ENCODE measurements at places on chromosomes 1 and 21.

GRCh38 chr1:50593515-50593914, 170.3 kb upstream of the DMRTA2 start:
- DNase-seq = no peak

DNA sequence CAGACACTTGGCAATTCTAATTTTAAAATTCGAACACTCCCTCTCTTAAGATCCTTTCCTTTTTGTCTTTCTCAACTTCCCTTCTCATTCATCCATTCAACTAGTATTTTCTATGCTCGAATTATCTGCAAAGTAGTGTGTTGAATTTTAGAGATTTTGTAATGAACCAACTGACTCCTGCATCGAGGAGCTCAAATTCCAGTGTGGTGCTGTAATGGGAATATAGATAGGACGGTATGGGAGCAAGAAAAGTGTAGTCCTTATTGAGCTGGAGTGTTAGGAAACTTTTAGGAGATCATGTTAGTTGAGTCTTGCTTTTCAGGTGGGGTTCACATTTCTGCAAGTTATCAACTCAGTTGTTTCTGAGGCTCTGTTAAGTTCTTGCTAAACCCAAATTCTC, 897.5 kb downstream of the TTLL7 start:
- no peak for DNase-seq

GRCh38 chr1:81349194-81349965, 451.4 kb upstream of the ADGRL2 start:
- no peak for DNase-seq

- DNase-seq = no peak
Observed at GRCh38 chr1:116356673-116357072, 16.4 kb upstream of the ATP1A1 start.

- DNase-seq = no peak
Observed at GRCh38 chr21:44049606-44050005, 37.5 kb downstream of the TRAPPC10 start.

DNA sequence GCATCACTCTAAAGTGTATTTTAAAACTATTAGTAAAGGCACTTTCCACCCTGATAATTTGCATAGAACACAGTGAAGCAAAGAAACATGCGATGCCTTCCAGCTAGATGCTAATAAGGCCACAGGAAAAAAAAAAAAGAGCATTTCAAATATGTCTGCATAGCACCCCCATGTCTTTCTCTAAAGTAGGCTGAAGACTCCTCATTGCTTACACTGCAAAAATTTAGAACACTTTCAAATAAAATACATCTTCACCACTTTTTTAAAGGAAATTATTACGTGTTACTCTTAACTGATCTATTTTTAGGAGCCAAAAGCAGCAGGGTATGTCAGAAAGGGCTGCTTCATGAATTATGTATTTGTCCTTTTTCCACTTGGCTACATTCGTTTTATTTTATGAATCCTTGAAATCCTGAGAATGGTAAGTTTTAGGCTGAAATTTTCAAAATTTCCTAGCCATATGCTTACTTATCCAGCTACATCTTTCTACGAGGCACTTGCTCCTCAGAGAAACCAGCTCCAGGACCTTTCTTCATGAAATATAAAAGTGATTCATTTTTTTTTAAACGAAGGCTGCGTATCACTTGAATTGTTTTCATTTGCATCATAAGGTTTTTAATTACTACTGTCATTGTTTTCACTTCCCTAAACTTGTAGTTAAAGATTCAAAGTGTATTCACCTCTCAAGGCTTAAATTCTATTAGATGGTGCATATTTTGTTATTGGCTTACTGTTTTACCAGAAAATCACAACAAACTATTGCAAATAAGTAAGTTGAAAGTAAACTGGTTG, 513.0 kb downstream of the PTPRC start:
- no peak for DNase-seq

DNA sequence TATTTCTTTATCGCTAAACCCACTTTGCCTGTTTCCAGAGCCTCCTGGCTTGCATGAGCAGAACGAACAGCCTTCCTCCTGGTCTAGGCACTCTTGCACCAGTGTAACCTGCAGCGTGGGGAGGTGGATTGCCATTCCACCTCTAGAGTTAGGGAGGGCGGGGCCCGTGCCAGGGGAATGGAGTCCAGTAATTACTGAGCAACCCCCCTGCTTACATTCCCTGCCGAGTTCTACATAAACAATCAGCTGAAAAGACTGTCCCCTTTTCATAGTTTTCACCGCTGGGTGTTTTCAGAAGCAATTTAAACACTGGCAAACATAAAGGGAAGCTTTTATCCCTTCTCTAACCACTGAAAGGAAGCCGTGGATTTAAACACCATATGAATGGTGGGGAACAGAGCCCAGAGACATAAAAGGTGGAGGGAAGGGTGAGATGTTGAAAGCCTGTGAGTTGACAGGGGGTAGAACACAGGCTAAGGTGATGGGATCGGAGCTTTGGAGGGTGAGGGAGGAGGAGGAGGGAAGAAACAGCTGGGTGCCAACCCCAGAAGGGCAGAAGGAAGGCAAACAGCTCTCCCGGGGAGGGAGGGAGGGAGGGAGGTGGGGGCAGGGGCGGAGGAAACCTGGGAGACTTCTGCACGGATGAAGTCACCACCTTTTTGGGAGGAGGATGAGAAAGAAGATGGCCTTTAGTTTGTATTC, 68.0 kb upstream of the WDR26 start:
- DNase-seq = no peak

GRCh38 chr1:179591592-179592580, at the start of gene TDRD5:
Gene TDRD5, plus strand, starts transcription at chr1:179591832. Its CDS starts 784 bp downstream, at chr1:179592616.
- DNase-seq = no peak

DNA sequence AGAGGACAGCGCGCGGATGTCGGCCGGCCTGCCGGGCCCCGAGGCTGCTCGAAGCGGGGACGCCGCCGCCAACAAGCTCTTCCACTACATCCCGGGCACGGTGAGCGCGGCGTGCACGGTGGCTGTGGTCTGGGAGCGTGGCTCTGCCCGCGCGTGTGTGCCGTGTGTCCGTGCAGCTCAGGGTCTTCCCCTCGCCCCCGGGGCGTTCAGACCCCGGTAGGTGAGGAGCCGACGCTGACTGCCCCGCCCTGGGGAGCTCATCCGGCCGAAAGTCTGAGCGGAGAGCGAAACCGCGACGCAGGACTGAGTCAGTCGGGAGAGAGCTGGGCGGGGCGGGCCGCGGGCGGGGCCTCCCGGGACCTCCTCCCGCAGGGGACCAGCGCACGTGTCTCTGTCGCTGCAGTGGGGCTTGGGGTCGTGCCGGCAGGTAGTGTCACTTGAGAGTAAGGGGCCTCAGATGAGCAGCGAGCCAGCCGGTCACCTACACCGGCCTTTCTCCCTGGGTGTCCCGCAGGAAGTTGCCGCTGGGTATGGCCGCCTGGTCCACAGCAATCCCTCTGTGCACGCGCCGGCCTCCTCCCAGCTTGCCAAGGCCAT, 520 bp downstream of the PLEKHN1 start:
- DNase-seq = peak; percentile 31

- DNase-seq = no peak
Observed at GRCh38 chr1:176539018-176539417, 76.0 kb downstream of the PAPPA2 start.

GRCh38 chr1:13607002-13607401, 23.4 kb downstream of the PDPN start:
- DNase-seq = no peak

DNA sequence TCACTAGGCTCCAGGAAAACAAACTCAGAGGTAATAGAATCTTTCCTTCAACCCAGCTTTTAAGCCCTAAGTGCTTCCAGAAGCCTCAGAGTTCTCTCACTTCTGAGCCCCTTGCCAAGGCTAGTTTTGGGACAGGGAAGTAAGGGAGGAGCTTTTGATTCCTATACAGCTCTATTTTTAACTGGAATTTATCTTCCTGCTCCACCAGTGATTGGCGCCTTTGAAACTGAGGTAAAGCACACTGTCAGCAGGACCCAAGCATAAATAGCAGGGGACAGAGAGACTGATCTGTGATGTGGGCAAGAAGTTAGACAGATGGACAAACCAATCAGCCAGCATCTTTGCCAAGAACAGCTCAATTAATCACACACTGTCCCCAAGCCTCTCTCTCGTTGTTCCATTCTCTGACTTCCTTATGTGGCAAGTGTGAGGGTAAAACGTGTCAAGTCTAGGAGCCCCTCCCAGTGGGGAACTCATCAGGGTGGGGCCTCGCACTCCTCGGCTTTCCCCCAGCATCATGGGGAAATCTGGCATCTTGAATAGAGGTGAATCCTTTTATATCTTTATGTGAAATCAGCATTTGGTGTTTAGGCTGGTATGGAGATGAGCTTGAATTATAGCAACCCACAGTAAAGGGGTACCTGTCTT, 40.2 kb upstream of the MPZL1 start:
- no peak for DNase-seq

DNA sequence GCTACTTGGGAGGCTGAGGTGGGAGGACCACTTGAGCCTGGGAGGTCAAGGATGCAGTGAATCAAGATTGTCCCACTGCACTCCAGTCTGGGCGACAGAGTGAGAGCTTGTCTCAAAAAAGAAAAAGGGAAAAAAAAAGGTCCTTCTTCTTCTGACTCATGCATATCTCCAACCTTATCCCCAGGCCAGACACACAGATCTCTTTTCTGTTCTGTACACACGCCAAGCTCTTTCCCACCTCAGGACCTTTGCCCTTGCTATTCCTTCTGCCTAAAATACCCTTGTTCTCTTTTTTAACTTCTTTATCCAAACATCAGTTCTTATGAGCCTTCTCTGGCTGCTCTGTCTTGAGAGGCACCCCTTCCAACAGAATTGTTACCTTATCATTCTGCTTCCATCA, 22.1 kb downstream of the PLEKHO1 start:
- DNase-seq = no peak

DNA sequence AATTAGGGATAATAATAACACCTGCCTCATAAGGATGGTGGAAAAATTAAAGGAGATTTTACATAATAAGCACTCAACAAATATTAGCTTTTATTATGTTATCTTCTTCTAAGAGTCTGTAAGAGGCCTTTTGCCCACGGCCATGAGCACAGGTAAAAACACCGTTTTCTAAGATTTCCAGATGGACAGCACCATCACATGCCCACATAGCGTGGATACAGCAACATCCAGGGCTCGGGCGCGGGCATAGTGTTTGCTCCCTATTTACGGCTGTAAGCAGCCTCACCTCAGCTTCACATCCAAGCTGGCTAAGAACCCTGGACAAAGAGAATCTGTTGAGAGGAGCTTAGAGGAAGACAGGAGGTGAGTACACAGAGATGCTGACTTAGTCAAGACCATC, 216.4 kb upstream of the IRF2BP2 start:
- no peak for DNase-seq

DNA sequence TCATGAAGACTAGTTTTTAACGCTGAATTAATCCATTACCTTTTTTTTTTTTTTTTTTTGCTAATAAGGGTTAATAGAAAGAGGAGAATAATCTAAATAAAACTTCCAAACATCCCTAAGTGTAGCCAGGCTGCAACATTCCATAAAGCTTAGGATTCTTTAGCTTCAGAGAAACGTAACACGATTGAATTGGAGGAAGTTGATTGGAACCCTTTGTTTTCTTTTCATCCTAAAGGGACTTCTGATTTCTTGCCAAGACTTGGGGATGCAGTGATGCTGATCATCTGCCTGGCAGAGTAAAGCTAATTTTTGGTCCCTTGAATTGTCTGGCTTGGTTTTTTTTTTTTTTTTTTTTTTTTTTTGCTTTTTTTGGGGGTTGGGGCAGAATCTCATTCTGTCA, 142.9 kb downstream of the VPS13D start:
- no peak for DNase-seq

DNA sequence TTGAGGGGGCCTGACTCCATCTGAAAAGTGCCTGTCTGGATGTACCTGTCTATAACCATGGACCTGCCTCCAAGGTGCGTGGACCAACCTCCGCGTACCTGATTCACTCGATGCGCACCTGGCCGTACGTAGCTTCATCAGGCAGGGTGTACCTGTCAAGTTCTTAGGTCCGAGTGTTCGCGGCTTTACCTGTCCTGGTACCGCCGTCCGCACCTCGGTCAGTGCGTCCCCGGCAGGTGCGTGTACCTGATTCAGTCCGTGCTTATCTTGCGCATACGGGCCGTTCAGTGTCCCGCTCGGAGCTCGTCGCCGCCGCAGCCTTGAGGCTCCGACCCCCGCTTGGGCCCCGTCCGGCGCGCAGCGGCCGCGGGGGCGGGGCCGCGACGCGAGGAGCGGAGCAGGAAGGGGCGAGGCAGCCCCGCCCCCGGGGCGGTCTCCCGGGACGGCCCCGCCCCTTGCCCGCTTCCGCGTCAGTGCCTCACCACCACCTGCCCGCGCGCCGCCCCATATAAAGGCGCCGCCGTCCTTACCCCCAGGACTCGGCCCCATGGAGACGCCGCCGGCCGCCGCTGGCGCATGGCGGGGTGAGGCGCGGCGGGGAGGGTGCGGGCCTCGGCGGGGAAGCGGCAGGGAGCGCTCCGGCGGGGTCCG, at the start of gene ZC3H12A:
ZC3H12A (plus strand) TSS at position 535 of the 651 bp plus-strand sequence. CDS start 917 bp downstream, outside the sequence.
- peak; percentile 70 for DNase-seq

- no peak for DNase-seq
Observed at GRCh38 chr1:21299780-21300395, 9.6 kb upstream of the ECE1 start.
